ENCODE measurements at places on chromosomes 12 and 14. TPM values are rescaled to one million over a fixed set of nuclear protein-coding genes. Genes with fewer than 3 reads are reported as not detected.
A peak's percentile ranks its signal among the peaks of the same experiment; 100 is the strongest.

PRKD1 gene
- 25.3 TPM for total RNA-seq

INHBE gene
- total RNA-seq: not detected

BLTP3B gene
- 22.2 TPM for total RNA-seq

TAS2R13 gene
- 3.8 TPM for total RNA-seq

ARMH4 gene
- 19.8 TPM for total RNA-seq

PLEKHD1 gene
- 0.20 TPM for total RNA-seq

UNC79 gene
- 0.69 TPM for total RNA-seq

PTHLH gene
- 6.5 TPM for total RNA-seq

SAMD15 gene
- 2.0 TPM for total RNA-seq

DNA sequence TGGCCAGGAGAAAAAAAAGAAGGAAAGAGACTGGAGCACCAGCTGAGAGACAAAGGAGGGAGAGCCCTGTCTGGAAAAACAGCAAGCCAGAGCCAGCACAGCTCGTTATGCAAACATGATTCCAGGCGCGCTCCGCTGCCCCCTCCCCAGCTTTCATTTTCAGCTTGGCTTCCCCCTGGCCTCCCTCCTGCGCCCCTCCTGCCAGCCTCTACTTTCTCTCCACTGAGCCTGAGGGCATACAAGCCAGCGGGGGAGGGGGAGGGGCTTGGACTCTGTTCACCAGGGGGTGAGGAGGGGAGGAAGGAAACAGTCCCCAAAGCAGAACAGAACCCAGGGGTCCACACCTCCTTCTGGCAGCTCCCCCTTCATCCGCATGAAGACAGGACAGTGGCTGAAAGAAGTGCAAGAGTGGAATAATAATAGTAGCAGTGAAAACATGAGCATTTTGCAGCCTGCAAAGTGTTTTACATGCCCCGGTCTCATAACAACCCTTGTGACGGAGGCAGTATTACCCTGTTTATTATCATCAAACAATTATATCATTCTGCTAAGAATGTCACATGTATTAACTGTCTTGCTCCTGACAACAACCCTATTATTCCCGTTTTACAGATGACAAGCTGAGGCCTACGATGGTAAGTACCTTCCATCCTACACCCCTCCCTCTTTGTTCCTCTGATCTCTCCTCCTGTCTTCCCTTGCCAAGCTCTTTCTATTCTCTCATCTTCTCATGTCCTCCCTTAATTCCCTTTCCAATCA lies 24.2 kb downstream of the SMUG1 start:
- H3K4me3 ChIP-seq: no peak overlapping the region
- H3K36me3 ChIP-seq: no peaks in the 10 kb centered on the region
- no peak for DNase-seq

DNA sequence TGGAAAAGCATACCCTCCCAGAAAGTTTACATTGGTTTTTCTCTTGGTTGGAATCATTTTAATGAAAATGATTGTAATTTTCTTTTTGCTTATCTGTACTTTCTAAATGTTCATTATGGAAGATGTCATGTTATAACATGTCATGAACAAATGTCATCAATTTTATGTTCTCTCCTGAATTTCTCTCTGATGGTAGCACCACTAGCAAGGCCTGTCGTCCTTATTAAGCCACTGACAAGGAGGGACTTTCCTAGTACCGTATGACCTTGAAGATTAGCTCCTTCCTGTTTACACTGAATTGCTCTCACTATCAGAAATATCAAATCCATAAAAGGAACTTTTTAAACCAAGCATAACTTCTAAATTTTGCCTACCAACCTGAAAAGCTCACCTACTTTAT lies 99.0 kb downstream of the ESR2 start:
- no peaks in the 10 kb centered on the region for H3K27me3 ChIP-seq
- no peak for DNase-seq
- no peak overlapping the region for H3K27ac ChIP-seq
- peaks cover 36% of the 10 kb centered on the region for H3K4me1 ChIP-seq

GRCh38 chr14:24959791-24960331 lies 90.1 kb downstream of the STXBP6 start:
- H3K36me3 ChIP-seq: no peaks in the 10 kb centered on the region
- no peaks in the 10 kb centered on the region for H3K27me3 ChIP-seq
- peaks cover 20% of the 10 kb centered on the region for H3K4me1 ChIP-seq
- H3K27ac ChIP-seq: peak overlapping the region; percentile 11
- no peak overlapping the region for H3K4me3 ChIP-seq

- H3K4me1 ChIP-seq: peaks cover 11% of the 10 kb centered on the region
- no peaks in the 10 kb centered on the region for H3K27me3 ChIP-seq
- peak; percentile 76 for DNase-seq
Observed at GRCh38 chr14:81170104-81170828, 50.5 kb downstream of the GTF2A1 start.

DNA sequence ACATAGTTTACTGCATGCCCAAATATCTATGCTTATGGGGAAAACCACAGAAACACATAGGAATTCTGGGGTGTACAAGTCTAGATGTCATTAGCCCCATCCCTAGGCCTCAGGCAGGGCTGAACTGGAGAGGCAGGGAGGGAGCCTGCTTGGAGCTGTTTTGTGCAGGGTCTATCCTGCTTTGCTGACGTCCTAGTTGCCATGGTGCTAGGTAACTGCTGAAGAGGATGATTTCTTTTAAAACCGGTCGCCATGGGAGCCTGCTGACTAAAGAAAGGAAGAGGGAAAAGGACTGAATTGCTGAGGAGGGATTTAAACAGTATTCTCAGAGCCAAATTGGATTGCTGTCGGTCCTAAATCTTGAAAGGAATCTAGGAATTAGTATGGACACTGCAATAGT lies 10.7 kb downstream of the GPR19 start:
- no peak overlapping the region for H3K27ac ChIP-seq
- no peak for DNase-seq

DNA sequence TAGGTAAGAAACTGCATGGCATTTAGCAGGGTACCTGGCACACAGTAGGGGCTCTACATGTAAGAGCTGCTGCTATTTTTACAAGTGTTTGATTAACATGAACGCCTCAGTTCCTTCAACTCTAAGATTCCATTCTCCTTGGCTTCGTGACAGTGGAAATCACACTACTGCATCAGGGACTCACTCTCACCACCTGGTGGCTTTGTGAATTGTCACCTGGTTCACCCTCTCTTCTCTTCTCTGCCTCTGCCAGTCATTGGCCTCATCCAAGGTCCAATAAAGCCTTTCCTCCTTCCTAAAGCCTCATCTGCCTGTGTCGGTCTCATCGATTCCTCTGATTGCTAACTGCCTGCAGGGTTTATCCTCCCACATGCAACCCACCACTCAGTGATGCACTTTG lies 476.4 kb downstream of the VRK1 start:
- H3K4me1 ChIP-seq: no peaks in the 10 kb centered on the region
- peaks cover 29% of the 10 kb centered on the region for H3K27me3 ChIP-seq
- H3K36me3 ChIP-seq: no peaks in the 10 kb centered on the region
- no peak for DNase-seq
- H3K27ac ChIP-seq: no peak overlapping the region

- H3K36me3 ChIP-seq: no peaks in the 10 kb centered on the region
- H3K4me1 ChIP-seq: peaks cover 13% of the 10 kb centered on the region
- no peak overlapping the region for H3K27ac ChIP-seq
- H3K27me3 ChIP-seq: no peaks in the 10 kb centered on the region
- H3K4me3 ChIP-seq: no peak overlapping the region
- no peak for DNase-seq
Observed at GRCh38 chr12:43167691-43168090, 384.3 kb downstream of the ADAMTS20 start.

Data from mesothelial cell of epicardium (in vitro differentiated cells).